ENCODE measurements at places on chromosomes 16 and 17.

GRCh38 chr16:8858994-8859912, 9.6 kb downstream of the CARHSP1 start:
- DNase-seq, result no peak

DNA sequence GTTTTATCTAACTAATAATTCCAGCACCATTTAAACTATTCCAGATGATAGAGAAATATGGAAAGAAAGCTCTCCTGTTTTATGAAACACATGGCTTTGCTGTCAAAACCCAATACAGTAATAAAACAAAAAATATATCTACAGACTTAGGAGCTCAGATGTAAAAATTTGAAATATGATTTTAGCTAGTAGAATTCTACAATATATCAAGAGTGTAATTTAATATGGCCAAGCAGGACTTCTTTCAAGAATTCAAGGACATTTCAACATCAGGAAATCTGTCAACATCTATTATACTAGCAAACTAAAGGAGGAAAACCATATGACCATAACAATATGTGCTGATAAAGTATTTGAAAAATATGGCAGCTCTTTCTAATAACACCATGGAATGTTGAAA, 57.5 kb downstream of the CCDC182 start:
- no peak for DNase-seq

- no peak for DNase-seq
Measured at GRCh38 chr17:58121925-58122324, 26.3 kb upstream of the OR4D1 start.

DNA sequence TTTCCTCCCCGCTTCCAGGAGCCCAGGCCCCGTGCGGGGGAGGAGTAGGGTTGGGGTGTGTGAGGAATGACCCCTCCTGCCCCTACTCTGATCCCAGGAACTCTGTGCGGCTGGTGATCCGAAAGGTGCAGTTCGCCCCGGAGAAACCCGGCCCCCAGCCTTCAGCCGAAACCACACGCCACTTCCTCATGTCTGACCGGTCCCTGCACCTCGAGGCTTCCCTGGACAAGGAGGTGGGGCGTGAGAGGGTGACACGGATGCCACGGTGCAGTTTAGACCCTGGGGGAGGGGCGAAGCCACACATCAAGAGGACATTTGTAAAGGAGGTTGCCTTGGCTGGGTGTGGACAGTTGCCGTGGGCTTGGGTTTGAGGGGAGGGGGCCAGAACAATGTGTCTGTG, 7.4 kb downstream of the ARRB2 start:
- DNase-seq, result no peak

DNA sequence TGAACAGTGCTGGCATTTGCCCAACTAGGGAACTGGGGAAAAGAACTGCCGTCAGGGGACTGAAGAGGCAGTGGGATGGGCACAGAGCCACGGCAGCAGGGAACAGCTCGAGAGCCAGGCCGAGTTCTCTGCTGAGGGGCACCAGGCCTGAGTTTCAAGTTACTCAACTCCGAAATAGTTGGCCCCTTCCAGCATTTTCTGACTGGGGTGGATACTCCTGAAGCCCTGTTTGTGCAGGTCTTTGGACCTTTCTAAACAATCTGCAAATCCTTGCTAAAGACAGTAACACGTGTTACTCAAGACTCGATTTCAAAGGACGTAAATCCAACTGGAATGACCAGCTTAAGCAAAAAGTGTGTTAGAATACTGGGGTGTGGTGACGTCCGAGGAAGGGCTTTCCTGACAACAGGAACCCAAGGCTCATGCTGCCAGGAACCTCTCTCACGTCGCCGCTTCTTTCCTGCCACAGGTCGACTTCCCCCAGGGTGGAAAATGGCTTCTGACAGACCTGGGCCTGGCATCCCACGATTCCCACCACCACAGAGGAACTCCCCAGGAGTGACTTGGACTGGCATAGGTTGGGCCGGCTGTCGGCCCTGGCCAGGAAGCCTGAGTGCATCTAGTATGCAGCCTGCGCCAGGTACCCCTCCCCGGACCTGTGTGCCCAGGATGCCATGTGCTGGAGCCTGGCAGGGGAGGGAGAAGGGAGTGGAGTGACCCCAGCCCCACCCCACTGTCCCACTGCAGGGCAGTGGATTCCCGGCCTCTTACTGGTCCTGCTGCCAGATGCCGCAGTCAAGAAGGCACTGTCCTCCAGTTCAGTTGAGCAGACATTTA, 71.9 kb downstream of the N4BP1 start:
- no peak for DNase-seq

GRCh38 chr16:79042886-79043285, 557.7 kb downstream of the MAF start:
- DNase-seq, result no peak

DNA sequence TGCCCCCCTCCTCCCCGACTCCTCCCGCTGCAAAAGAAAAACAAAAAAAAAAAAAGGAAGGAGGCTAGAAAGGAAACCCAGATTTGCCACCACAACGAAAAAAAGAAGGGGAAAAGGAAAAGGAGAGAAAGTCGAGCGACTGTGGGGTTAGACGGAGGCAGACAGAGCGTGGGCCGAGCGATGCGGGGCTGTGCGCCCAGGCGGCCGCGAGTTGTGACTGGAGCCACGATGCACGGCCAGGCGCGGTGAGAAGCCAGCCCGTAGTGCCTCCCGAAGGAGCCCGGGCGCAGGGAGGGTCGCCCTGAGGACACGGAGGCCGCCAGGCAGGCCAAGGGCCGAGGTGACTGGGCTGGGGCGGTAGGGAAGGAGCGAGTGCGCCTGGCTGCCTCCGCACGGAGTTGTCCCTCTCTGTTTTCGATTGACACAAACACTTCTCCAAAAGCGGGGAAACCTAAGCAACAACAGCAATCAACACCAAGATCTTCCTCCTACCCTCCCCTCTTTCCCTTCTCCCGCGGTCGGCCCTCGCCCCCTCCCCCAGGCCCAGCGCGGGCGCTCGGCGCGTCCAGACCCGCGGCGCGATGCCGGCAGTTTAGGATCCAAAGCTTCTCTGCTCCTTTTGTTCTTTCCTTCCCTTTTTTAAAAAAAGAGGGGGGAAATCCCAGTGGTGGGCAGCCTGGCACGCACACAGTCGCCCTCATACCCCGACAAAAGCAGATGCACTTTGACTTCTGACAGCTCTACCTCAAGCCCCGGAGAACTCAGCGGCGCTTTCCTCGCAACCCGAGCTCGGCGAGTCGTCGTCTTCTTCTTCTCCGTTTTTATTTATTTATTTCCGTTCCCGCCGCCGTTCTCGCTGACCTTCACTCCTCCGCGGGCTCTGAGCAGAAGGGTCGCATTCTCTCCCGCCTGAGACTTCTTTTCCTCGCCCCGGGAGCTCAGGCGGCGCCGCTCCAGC, at the start of gene LHX1:
LHX1 (plus strand) TSS at position 475 of the 958 bp plus-strand sequence. CDS start 723 bp downstream, outside the sequence.
- DNase-seq, result no peak

GRCh38 chr16:68079626-68080344, 5.4 kb upstream of the NFATC3 start:
- peak; percentile 67 for DNase-seq

- DNase-seq, result no peak
Measured at GRCh38 chr17:64107500-64108236, 22.3 kb downstream of the ERN1 start.
